Vagina (tissue), 2 donors: ENCODE measurements at places on chromosomes 7 and 10.

DNA sequence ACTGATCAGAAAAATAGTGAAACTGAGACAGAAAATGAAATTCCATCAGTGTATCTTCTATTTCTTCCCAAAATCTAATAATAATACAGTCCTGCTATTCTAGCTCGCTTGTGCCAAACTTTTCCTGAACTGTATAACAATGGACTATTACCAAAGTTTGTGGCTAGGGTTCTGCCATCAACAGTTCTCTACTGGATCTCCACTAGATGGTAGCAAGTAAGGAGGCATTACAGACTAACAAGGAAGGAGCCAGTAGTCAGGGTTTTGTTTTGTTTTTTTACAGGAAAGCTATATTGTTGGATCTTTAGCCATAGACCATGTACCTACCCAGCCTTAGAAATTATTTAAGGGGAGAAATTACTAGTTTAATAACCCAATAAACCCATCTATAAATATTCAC lies 10.8 kb downstream of the MTERF1 start:
- no peak for DNase-seq

DNA sequence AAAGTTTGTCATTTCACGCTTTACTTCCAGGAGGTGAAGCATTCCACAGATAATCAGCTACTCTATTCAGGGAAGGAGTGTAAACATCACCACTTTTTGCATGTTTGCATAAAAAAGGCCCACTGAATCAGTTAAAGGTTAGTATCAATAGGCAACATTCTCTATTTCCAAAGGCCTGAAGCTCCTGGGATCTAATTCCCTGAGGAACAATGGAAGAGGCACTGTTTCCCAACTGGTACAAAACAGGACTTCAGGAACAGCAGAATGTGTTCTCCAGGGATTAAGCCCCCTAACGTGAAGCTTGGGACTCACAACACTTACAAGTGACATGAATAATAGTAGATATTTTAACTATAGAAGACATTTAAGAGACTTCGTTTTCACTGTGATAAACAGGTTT lies 6.1 kb downstream of the LRRN3 start:
- DNase-seq = no peak

DNA sequence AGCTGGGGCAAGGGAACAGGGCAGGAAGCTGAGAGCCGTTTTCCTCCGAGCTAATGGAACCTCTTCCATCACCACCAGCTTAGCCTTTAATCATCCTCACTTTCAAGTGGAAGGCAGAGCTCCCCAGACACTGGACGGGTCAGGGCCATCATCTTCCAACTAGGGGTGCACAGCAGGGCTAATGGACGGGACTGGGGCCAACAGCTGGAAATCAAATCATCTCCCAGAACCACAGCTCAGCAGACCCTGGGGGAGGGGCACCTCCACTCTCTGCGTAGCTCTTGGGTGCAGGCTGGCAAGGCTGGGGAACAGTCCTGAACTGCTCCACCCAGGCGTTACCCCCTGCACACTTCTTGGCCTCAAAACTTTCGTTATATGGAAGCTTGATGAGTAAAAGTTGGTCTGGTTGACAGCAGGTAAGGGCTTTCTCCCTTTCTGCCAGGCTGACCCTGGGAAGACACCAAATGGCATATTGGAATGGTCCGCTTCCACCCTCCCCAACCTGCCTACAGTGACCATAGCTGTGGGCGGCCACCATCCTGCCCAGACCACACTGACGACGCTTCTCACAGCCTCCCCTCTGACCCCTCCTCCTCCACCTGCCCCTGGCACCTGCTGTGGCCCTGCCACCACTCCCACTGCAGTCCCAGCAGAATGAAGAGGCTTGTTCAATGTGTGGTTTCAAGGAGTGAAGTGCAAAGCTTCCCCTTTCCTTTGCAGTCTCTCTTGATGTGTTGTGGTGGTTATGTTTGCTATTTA lies 51.7 kb upstream of the RET start:
- DNase-seq = no peak

- no peak for DNase-seq
Measured at GRCh38 chr7:21368317-21368716, 59.6 kb upstream of the SP4 start.

DNA sequence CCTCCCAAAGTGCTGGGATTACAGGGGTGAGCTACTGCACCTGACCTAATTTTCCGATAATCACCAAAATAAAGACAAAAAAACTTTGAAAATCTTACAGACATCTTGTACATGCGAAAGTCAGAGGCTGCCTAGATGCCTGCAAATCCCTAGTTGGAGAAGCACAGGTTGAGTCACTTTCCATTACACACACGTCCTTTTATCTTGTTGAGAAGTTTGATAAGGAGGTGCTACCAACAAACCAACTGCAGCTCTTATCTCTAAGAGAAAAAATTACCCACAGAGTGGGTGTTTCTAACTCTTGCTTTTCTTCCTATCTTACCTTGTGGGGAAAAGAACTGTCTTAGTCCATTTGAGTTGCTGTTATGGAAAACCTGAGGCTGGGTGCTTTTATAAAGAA lies 589.8 kb downstream of the GALNT17 start:
- no peak for DNase-seq

GRCh38 chr7:24401628-24402593 lies 117.9 kb downstream of the NPY start:
- DNase-seq = no peak

DNA sequence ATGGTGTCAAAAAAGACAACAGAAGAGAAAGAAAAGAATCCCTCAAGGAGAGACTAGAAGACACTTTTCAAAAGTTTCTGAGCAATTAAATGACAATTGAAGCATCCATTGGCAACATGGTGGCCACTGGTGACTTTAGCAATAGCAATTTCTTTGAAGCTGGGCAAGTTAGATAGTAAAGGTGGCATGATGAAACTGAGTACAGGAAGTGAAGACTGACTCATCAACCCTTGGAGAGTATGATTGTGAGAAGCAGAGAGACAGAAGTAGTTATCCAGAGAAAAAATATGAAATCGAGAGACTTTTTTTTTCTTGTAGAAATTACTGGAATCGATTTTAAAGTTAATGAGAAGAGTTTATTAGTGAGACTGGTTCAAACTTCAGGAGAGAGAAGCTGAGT lies 52.5 kb downstream of the DGKB start:
- DNase-seq = no peak

- peak; percentile 54 for DNase-seq
Measured at GRCh38 chr10:110750931-110751330, 106.8 kb downstream of the RBM20 start.

DNA sequence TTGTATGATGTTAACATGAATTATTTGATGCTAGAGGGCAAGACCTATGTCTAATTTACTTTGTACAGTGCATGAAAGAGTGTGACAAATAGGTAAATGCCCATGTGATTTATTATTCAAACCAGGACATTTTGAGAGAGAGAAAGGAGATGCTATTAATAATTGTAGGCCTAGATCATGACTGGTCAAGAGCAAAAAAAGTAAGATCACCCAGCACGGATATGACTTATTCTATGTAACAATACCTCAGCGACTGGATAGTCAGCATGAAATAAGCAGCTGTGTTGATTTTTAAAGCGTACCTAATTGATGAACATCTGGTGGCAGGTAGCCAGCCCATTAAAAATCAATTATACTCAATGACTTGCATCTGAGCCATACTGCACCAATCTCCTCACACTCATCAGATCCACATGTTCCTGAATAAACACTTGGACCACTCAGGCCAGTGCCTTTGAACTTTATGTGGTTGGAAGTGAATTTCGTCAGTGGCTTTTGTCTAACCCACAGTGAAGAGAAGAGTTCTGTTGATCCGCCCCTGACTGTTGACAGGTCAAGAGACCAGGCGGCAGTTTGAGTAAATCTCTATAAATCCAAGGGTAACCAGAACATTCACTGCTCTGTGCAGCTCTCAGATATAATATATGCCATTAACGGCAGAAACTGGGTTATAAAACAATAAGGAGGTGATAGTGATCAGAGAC lies 435.3 kb downstream of the MDFIC start:
- DNase-seq = no peak

GRCh38 chr10:94178475-94179253 lies 184.1 kb downstream of the NOC3L start:
- DNase-seq = no peak
